Naive thymus-derived CD4-positive, alpha-beta T cell (primary cell): ENCODE measurements at places on chromosomes 1 and 21. TPM values are rescaled to one million over a fixed set of nuclear protein-coding genes. Genes with fewer than 3 reads are reported as not detected.
A peak's percentile ranks its signal among the peaks of the same experiment; 100 is the strongest.

- no peaks in the 10 kb centered on the region for H3K4me1 ChIP-seq
- no peak for DNase-seq
- no peaks in the 10 kb centered on the region for H3K27me3 ChIP-seq
- no peaks in the 10 kb centered on the region for H3K36me3 ChIP-seq
Measured at GRCh38 chr1:220250681-220251080, 21.6 kb downstream of the RAB3GAP2 start.

DNA sequence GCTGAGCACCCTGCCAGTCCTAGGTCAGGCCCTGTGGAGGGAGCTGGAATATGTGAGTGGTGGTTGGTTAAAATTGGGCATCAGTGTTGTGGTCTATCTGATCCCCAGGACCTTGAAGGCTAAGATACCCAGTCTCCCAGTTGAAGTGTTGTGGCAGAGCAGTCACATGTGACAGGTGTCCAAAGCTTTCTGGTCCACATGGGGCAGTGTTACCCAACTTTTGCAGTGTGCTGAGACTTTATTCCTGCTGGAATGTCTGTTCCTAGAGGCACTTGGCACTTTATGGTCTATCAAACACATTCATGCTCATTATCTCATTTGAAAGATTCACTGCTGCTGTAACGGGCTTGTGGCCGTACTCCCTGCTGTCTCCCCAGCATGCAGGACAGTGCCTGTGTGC is 21.0 kb upstream of the LORICRIN start:
- no peak for DNase-seq
- H3K4me1 ChIP-seq, result no peaks in the 10 kb centered on the region
- no peak overlapping the region for H3K4me3 ChIP-seq
- no peak overlapping the region for H3K27ac ChIP-seq
- H3K27me3 ChIP-seq, result no peaks in the 10 kb centered on the region
- H3K36me3 ChIP-seq, result no peaks in the 10 kb centered on the region

DNA sequence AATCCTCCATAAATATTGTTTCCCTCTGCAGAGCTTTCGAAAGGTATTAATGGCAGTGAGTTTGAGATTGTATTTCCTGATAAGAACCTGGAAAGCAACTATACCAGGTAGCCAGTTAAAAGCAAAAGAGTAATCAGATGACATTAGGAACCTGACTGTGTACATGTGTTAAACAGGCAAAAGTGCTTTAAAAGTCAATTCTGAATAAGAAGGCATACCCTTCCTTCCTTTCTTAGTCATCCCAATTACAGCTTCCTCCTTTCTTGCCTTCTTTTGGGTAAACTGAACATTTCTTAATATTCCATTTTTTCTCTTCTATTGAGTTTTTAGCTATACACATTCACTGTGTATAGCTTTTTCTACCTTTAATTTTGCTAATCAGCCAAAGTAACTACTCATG is 144.7 kb downstream of the ZNF281 start:
- no peak overlapping the region for H3K27ac ChIP-seq
- no peak for DNase-seq
- H3K4me3 ChIP-seq, result no peak overlapping the region
- H3K27me3 ChIP-seq, result no peaks in the 10 kb centered on the region
- H3K36me3 ChIP-seq, result no peaks in the 10 kb centered on the region

GRCh38 chr1:151512801-151513625 is 1.8 kb downstream of the CGN start:
- H3K4me3 ChIP-seq, result no peak overlapping the region
- no peaks in the 10 kb centered on the region for H3K27me3 ChIP-seq
- no peak overlapping the region for H3K27ac ChIP-seq
- no peak for DNase-seq
- no peaks in the 10 kb centered on the region for H3K36me3 ChIP-seq

DNA sequence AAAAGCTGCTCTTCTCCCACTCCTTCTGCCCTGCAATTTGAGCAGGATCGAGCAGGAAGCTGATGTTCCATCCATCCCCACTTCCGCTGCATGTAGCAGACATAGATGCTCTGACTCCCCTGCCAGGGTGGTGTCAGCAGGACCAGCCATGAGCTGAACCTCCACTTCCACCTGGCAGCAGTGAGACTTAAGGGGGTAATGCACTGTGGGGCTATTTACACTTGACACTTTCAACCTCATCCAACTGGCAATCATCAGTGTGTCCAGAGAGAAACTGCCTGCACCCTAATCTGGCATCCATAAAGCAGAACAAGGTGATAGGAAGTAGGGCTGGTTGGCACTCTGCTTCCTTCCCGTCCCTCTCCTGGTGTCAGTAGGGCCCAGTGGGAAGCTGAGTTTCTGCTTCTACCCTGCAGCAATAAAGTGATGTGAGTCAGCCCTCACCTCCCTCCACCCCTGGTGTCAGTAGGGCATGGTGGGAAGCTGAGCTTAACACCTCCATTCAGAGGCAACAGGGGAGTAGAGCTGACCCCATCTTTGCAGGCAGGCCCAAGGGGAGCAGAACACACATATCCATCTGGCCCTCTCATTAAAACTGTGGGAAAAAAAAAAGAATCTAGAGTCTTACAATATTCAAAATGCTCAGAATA is 272.3 kb downstream of the PTPRU start:
- no peaks in the 10 kb centered on the region for H3K27me3 ChIP-seq
- no peak for DNase-seq
- no peaks in the 10 kb centered on the region for H3K4me1 ChIP-seq
- no peak overlapping the region for H3K27ac ChIP-seq

- DNase-seq, result no peak
- no peak overlapping the region for H3K4me3 ChIP-seq
- H3K36me3 ChIP-seq, result peaks cover 11% of the 10 kb centered on the region
- no peaks in the 10 kb centered on the region for H3K4me1 ChIP-seq
- no peaks in the 10 kb centered on the region for H3K27me3 ChIP-seq
- no peak overlapping the region for H3K27ac ChIP-seq
Measured at GRCh38 chr1:198298640-198299039, 141.8 kb downstream of the NEK7 start.

- peaks cover 5% of the 10 kb centered on the region for H3K36me3 ChIP-seq
- H3K27ac ChIP-seq, result peak overlapping the region; percentile 38
- DNase-seq, result no peak
Measured at GRCh38 chr1:100921110-100921706, 25.3 kb downstream of the SLC30A7 start.

GRCh38 chr1:20148571-20149500 is 9.7 kb downstream of the PLA2G2F start:
- H3K27me3 ChIP-seq, result no peaks in the 10 kb centered on the region
- peaks cover 5% of the 10 kb centered on the region for H3K4me1 ChIP-seq
- no peak for DNase-seq
- H3K4me3 ChIP-seq, result no peak overlapping the region
- no peaks in the 10 kb centered on the region for H3K36me3 ChIP-seq

GRCh38 chr1:172453153-172453545 is 9.3 kb upstream of the PIGC start:
- no peaks in the 10 kb centered on the region for H3K27me3 ChIP-seq
- no peak for DNase-seq
- no peaks in the 10 kb centered on the region for H3K36me3 ChIP-seq
- H3K4me1 ChIP-seq, result no peaks in the 10 kb centered on the region
- H3K27ac ChIP-seq, result no peak overlapping the region
- no peak overlapping the region for H3K4me3 ChIP-seq

GRCh38 chr1:3127738-3128137 is 58.7 kb downstream of the PRDM16 start:
- no peak for DNase-seq
- H3K4me1 ChIP-seq, result no peaks in the 10 kb centered on the region
- no peak overlapping the region for H3K27ac ChIP-seq
- no peak overlapping the region for H3K4me3 ChIP-seq

GRCh38 chr21:21295303-21295702 is 297.1 kb downstream of the NCAM2 start:
- H3K27me3 ChIP-seq, result no peaks in the 10 kb centered on the region
- no peak for DNase-seq
- H3K4me3 ChIP-seq, result no peak overlapping the region
- no peak overlapping the region for H3K27ac ChIP-seq
- H3K4me1 ChIP-seq, result no peaks in the 10 kb centered on the region
- no peaks in the 10 kb centered on the region for H3K36me3 ChIP-seq

- peaks cover 48% of the 10 kb centered on the region for H3K4me1 ChIP-seq
- H3K27me3 ChIP-seq, result no peaks in the 10 kb centered on the region
- no peak overlapping the region for H3K4me3 ChIP-seq
- no peak overlapping the region for H3K27ac ChIP-seq
Measured at GRCh38 chr1:159823406-159823805, 3.3 kb upstream of the SLAMF8 start.

- no peak for DNase-seq
- no peak overlapping the region for H3K27ac ChIP-seq
- H3K27me3 ChIP-seq, result no peaks in the 10 kb centered on the region
- no peaks in the 10 kb centered on the region for H3K36me3 ChIP-seq
Measured at GRCh38 chr1:245209658-245210435, 55.1 kb downstream of the KIF26B start.

DNA sequence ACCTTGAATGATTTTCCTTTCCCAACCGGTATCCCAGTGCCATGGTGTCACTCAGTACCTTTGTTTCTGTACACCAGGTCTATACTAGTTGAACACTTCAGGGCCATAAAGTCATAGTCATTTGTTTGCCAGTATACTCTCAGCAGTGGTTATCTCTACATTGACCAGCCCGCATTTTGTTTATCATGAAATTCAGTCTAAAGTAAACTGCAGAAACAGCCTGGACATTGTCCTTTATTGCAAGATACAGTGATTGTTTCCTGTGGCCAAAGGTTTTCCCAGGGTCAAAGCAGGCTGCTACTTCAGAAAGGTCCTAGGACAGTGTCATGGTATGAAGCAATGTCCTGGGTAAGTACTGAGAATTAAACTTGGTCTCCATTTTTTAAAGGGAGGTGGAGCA is 407.4 kb downstream of the RWDD3 start:
- no peaks in the 10 kb centered on the region for H3K36me3 ChIP-seq
- no peak overlapping the region for H3K4me3 ChIP-seq
- no peak for DNase-seq
- H3K4me1 ChIP-seq, result no peaks in the 10 kb centered on the region

- no peak overlapping the region for H3K4me3 ChIP-seq
- no peaks in the 10 kb centered on the region for H3K27me3 ChIP-seq
- H3K27ac ChIP-seq, result no peak overlapping the region
- no peaks in the 10 kb centered on the region for H3K4me1 ChIP-seq
Measured at GRCh38 chr1:156359973-156360372, 9.0 kb upstream of the RHBG start.

DNA sequence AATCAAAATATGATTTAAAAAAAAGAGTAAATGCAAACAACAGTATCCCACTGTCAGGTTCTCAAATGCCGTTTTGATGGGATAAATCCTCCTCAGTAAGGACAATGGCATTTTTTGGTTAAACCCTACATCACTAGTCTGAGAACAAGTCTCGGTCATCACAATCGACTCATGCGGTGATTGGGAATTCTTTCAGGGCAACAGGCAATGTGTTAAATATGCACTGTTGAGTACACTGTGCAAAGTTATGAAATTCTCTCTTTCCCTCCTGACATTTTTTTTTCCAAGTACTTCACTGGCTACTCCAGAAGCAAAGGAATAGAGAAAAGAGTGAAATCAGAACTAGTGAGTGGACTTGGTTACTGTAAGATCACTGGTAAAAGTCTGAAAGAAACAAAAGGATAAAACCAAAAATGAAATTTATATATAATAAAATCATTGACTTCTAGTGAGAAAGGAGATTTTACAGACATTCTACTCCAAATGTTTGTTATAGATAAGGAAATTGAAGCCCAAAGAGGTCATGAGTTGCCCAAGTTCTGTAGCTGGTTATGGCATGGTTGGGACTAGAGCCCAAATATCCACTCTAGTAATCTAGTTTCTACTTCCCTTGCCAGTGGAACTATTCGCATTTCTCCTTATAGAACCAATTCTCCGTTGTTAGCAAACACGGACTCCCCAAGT is 111.3 kb downstream of the TGFBR3 start:
- no peak overlapping the region for H3K27ac ChIP-seq
- H3K4me3 ChIP-seq, result no peak overlapping the region
- H3K27me3 ChIP-seq, result no peaks in the 10 kb centered on the region
- H3K36me3 ChIP-seq, result no peaks in the 10 kb centered on the region

DNA sequence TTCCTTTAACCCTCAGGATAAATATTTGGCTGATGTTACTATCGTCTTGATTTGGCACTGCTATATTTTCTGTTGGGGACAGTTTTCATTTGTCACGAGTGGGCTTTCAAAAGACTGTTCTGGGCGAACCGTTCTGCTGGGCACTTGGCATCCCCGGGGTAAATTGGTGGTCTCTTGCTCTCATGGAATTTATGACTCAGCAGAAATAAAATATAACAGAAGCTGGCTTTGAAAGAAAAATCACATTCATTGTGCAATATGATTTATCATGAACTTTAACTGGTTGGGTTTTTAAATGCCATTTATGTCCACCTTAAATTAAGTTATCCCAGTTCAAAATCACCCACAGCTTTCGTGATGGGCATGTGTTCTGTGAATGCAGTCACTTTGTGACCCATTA is 147.3 kb downstream of the KAZN start:
- no peak overlapping the region for H3K27ac ChIP-seq
- H3K4me3 ChIP-seq, result no peak overlapping the region
- no peaks in the 10 kb centered on the region for H3K4me1 ChIP-seq
- DNase-seq, result no peak
- no peaks in the 10 kb centered on the region for H3K36me3 ChIP-seq
- no peaks in the 10 kb centered on the region for H3K27me3 ChIP-seq

- peaks cover 21% of the 10 kb centered on the region for H3K4me1 ChIP-seq
- H3K4me3 ChIP-seq, result peak overlapping the region; percentile 70
- no peak for DNase-seq
- H3K27ac ChIP-seq, result peak overlapping the region; percentile 81
Measured at GRCh38 chr1:152034324-152034653, 2.5 kb downstream of the S100A11 start.

GRCh38 chr1:43548285-43549271 is 17.9 kb downstream of the PTPRF start:
- H3K36me3 ChIP-seq, result no peaks in the 10 kb centered on the region
- DNase-seq, result no peak
- no peaks in the 10 kb centered on the region for H3K27me3 ChIP-seq
- no peak overlapping the region for H3K4me3 ChIP-seq
- no peaks in the 10 kb centered on the region for H3K4me1 ChIP-seq

GRCh38 chr1:242178924-242179708 is 180.2 kb upstream of the MAP1LC3C start:
- H3K4me1 ChIP-seq, result no peaks in the 10 kb centered on the region
- H3K4me3 ChIP-seq, result no peak overlapping the region
- no peaks in the 10 kb centered on the region for H3K36me3 ChIP-seq
- H3K27ac ChIP-seq, result no peak overlapping the region

- no peaks in the 10 kb centered on the region for H3K27me3 ChIP-seq
- DNase-seq, result peak; percentile 94
- peaks cover 5% of the 10 kb centered on the region for H3K4me1 ChIP-seq
- H3K4me3 ChIP-seq, result peak overlapping the region; percentile 69
- no peaks in the 10 kb centered on the region for H3K36me3 ChIP-seq
- H3K27ac ChIP-seq, result peak overlapping the region; percentile 81
Measured at GRCh38 chr21:42220138-42220701, 1.3 kb downstream of the ABCG1 start.

GRCh38 chr1:226586116-226586515 is 37.6 kb downstream of the STUM start:
- no peak overlapping the region for H3K4me3 ChIP-seq
- no peaks in the 10 kb centered on the region for H3K27me3 ChIP-seq
- H3K36me3 ChIP-seq, result no peaks in the 10 kb centered on the region
- DNase-seq, result no peak
- no peak overlapping the region for H3K27ac ChIP-seq

The RGS2 gene
- 3.5 and 3.7 TPM in 2 replicates for total RNA-seq

The RBM11 gene
- 6.0 TPM for total RNA-seq

The E2F2 gene
- total RNA-seq, result 0.14 TPM

The KRTAP10-8 gene
- total RNA-seq, result not detected

The SGIP1 gene
- not detected for total RNA-seq

The CD5L gene
- not detected for total RNA-seq

The SERTAD4 gene
- total RNA-seq, result not detected
